ENCODE measurements at places on chromosomes 5 and 9. TPM values are rescaled to one million over a fixed set of nuclear protein-coding genes. Genes with fewer than 3 reads are reported as not detected.

DNA sequence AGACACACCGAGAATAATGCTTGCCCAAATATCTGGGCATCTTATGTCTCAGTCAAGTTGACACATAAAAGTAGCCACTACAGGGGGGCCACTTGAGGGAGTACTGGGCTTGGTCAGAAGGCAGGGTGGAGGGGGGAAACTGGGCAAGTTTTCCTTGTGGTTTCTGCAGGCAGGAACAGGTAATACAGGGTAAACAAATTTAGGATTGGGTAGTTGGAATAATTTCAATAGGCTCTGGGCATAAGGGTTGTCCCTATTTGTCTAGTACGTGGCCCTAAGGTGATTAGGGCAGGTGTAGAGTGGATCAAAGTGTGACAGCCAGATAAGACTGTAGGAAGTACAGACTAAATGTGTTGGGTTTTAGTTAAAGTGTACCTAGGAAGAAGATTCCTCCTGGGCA is 353.1 kb downstream of the TLE4 start:
- DNase-seq: no peak

GRCh38 chr9:505741-506059 is 291.0 kb downstream of the DOCK8 start:
- no peak for DNase-seq

DNA sequence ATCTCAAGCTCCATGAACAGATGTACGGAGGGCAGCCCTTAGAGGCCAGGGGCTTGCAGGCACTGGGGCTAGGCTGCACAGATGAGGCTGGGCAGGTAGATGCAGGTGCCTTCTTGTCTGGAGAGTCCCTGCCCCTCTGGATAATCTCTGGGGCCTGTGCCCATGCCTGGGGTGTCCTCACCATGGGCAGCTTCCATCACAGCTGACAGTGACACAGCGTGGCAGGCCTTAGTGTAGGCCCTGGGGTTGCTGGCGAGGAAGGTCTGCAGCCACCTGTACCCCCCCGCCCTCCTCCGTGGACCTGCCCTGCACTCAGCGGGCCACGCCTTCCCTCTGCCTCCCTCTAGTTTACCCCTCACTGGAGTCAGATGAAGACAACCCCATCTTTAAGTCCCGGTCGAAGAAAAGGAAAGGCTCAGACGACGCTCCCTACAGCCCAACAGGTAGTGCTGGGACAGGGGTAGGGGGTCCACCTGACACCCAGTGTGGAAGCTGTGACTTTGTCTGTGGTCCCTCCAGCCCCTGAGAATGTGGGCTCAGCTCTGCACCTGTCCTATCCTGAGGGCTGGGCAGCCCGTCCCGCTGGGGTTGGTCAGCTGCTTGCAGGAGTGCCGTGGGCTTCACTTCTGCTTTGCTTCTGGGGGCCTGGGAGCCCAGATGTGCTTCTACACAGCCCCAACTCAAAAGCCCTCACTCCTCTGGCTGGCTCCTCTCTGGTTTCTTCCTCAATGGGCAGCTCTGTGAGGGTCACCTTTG is 98.4 kb downstream of the PHF2 start:
- no peak for DNase-seq

- DNase-seq: no peak
Observed at GRCh38 chr5:121271546-121271945, 580.1 kb upstream of the FTMT start.

DNA sequence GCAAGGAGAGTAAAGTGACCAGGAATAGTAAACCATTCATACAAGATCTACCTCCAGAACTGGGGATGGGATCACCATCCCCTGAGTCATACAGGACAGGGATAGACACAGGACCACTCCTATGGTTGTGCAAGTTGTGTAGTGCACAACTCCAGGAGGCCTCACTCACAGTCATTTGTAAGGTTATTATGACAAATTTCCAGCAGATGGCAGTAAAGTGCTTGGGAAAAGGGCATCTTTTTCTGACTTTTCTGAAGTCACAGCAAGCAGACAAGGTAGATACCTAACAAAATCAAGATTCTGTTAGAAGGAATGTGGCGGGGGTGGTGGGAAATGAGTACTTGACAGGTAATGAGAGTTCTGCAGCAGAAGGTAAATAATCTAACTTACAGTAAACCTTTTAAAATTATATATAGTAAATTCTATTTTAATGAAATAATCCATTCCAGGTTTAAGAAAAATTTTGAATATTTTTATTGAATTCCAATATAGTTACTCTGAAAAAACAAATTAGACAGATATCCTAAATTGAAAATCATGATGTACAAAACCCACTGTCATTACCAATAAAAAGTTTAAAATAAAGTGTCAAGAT is 16.7 kb upstream of the KIF27 start:
- peak; percentile 82 for DNase-seq

- DNase-seq: no peak
Observed at GRCh38 chr9:76667521-76667957, 96.7 kb upstream of the PCA3 start.

DNA sequence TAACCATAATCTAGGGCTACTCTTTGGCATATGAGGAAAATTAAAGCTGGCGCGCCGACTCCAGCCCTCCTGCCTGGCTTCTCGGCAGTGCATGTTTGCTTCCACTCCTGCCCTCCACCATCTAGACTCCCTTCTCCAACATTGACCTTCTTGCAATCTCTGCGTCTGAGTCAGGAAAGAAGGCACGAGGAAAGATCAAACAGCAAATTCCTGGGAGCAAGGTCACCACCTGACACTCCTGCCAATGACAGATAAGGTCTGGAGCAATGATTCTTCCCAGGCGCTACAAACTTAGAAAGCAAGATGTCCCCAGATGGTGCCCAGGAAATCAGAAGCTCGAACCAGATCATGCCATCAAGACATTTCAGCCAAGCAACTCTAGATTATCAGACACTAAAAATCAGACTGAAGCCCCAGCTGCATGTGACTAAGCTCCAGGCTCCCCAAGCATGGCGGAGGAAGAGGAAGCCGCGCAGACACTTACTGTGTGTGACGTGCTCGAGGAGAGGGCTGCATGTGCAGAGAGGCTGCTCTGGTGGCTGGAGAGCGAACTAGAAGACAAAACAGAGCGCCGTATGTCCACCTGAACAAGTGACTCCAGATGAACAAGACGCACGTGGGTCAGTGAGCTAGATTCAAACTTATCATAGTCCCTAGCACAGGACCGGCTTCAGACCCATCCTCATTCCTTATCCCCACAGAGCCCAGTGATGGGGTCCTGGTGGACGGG is 115.3 kb downstream of the UBE2R2 start:
- no peak for DNase-seq

DNA sequence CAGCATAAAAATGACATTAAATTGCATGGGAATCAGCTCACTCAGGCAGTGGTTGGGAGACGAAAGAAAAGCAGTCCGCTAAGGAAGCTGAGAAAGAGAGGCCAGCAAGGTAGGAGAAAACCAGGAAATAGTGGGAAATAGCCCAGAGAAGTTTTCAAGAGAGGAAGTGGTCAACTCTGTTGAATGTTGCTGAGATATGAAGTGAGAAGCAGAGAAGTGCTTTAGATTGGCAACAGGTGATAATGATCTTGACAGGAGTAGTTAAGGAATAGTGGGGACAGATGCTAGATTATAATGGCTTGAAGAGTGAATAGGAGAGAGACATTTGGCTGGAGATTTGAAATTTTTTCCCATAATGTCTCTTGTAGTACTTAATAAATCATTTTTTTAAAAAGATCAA is 30.8 kb downstream of the CNTRL start:
- DNase-seq: no peak

The TLR4 gene
- 1.9 TPM for total RNA-seq

DNA sequence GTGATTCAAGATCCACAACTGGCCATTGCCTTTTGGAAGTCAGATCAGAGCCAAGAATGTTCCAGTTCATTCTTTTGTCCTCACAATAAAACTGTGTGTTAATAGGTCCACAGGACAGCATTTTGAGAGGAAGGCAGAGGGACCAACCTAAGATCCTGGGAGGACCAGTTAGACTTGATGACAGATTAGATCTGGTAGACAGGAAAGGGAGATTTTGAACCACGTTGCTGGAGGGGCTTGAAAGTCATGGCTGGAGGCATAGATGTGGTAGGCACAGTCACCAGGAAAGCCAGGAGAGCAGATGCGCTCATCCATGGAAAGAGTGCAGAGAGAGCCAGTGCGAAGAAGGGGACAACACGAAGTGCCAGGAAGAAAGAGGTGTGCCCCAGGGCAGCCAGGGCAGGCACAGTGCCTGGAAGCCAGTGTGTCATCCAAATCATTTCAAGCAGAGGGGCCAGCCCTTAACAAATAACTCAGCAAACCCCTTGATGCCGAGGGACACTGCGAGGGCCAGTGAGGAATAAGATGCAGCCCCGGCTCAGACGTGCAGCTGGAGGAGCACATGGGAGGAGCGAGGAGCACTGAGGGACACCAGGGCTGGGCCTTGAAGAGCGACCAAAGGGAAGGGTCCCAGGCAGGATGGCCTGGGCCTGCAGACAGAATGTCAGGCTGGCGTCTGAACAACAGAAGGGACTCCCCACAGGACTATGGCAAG is 12.8 kb upstream of the SLC2A8 start:
- DNase-seq: no peak

DNA sequence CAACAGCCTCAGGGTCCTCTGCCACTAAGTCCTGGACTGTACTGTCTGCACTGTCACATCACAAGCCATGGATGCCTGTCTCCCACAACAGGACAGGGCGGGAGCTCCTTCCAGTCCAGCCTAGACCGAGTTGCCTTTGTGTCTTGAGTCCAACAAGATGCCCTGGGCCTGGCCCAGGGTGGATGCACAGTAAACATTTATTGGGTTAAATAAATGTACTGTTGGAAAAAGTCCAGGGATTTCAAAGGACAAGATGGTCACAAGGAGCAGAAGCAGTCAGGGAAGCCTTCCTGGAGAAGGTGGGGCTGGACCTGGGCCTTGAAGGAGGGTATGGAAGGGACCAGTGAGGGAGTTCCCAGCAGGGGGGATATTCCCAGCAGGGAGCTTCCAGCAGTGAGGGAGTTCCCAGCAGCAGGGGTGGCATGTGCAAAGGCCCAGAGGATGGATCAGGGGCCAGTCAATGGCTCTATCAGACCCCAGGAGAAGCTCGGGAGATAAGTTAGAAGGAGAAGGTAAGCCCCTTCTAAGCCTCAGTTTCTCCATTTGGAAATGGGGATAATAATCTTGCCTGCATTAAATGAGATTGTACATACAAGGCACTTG is 72.7 kb upstream of the NEURL1B start:
- no peak for DNase-seq

DNA sequence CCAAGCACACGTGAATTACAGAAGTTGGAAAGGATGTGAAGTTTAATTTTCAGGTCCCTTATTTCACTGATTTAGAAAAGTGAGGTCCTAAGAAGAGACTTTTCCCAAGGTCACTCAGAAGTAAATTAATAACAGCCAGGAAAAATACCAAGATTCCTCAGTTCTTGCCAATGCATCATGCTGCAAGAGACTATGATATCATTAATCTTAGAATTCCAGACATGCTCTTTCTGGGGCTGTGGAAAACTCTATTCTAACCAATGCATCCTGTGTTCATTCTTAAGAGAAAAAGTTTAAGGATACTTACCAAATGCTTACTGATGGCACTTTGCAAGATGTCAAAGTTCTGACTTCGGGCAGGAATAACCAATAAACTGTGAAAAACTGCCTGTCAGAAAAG is 42.8 kb downstream of the TEX10 start:
- DNase-seq: no peak

DNA sequence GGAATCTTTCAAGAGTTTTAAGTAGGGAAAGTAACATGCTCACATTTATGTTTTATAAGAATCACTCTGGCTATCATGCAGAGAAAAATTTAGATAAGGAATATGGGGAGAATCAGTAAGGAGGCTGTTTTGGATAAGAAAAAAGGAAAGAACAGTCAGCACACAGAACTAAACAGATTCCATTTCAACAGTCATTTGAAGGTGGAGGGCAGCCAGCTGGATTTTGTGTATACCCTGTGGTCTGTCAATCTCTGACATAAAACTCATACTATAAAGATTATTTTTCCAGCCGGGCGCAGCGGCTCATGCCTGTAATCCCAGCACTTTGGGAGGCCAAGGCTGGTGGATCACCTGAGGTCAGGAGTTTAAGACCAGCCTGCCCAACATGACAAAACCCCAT is 64.2 kb downstream of the PCA3 start:
- no peak for DNase-seq

The SGCD gene
- 32.3 TPM for total RNA-seq

- DNase-seq: peak; percentile 72
Observed at GRCh38 chr5:172766287-172767108, 4.5 kb downstream of the DUSP1 start.

The GPX8 gene
- total RNA-seq: 96.6 TPM

DNA sequence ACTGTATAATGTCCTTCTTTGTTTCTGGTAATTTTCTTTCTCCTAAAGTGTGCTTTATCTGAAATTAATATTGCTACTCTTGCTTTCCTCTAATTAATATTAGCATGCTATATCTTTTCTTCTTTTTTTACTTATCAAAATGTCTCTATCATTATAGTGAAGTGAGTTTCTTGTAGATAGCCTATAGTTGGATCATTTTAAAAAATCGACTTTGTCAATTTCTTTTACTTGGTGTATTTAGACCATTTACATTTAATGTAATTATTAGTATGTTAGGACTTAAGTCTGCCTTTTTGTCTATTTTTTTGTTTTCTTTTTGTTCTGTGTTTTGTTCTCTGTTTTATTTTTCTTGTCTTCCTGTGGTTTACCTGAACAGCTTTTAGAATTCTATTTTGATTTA is 35.4 kb upstream of the RNF130 start:
- no peak for DNase-seq

DNA sequence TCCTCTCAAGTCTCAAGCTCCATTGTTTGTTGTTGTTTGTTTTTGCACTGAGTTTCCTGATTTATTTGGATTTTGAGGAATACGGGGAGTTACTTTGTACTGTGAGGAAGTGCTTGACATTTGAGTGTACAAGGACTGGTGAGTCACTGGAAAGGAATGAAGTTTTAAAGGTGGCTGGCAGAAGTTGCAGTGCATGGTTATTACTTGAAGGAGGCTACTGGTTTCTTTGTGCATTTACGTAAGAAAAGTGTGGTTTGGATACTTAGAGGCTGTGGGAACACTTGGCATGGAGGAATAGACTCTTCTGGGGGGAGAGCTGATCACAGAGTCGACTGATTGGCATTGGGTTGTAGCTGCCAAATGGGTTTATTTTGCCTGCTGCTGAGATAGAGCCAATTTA is 919.0 kb downstream of the TAF11L14 start:
- peak; percentile 54 for DNase-seq

GRCh38 chr9:18923671-18924430 is 109.2 kb downstream of the SAXO1 start:
- DNase-seq: no peak

GRCh38 chr5:86760661-86761060 is 142.9 kb downstream of the COX7C start:
- no peak for DNase-seq

GRCh38 chr9:85118990-85119755 is 449.6 kb downstream of the NTRK2 start:
- DNase-seq: no peak

- no peak for DNase-seq
Observed at GRCh38 chr5:15354021-15354420, 146.0 kb upstream of the FBXL7 start.

The UHRF2 gene
- total RNA-seq: 21.3 TPM

The TUBB4B gene
- total RNA-seq: 81.2 TPM

The AKNA gene
- 5.5 TPM for total RNA-seq

The CNTNAP3B gene
- 9.0 TPM for total RNA-seq

GRCh38 chr9:19995619-19996018 is 206.8 kb upstream of the SLC24A2 start:
- DNase-seq: no peak

The TERT gene
- 0.42 TPM for total RNA-seq
